Keratinocyte (primary cell): ENCODE measurements at places on chromosomes 7 and 10. TPM values are rescaled to one million over a fixed set of nuclear protein-coding genes. Genes with fewer than 3 reads are reported as not detected.

Gene GIMAP5
- polyA plus RNA-seq: not detected in 3 replicates

Gene CYP3A7
- polyA plus RNA-seq: not detected in 3 replicates

Gene TEX36
- polyA plus RNA-seq: not detected in 3 replicates

Gene ZNF786
- polyA plus RNA-seq: 2.8 to 4.0 TPM (median 3.3 TPM) in 3 replicates

GRCh38 chr7:131919920-131920709, 363.7 kb upstream of the PODXL start:
- no peak overlapping the region for H3K27ac ChIP-seq
- no peaks in the 10 kb centered on the region for H3K36me3 ChIP-seq
- DNase-seq: no peak
- no peak overlapping the region for H3K4me3 ChIP-seq

- H3K27ac ChIP-seq: no peak overlapping the region
- H3K36me3 ChIP-seq: no peaks in the 10 kb centered on the region
- H3K27me3 ChIP-seq: no peaks in the 10 kb centered on the region
- DNase-seq: no peak
- H3K4me3 ChIP-seq: no peak overlapping the region
- H3K4me1 ChIP-seq: no peaks in the 10 kb centered on the region
Measured at GRCh38 chr7:8724080-8724718, 290.8 kb downstream of the NXPH1 start.

DNA sequence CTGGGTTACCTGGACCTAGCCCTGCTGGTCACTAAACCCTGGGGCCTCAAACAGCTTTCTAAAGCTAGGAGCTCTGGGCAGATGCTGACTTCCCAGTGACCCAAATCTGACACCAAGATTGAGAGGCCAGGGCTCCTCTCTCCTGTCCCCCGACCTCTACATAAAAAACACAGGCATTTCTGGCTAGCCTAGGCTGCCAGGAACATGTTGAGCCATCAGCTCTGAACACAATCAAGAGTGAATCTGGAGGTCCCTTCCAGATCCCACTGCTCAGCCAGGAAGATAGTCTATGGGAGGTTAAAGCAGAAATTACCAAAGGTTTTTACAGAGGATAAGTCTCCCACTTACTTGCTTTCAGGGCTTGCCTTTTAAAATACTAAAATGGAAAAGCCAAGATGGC, 22.1 kb upstream of the PDE1C start:
- H3K4me3 ChIP-seq: no peak overlapping the region
- peaks cover 7% of the 10 kb centered on the region for H3K4me1 ChIP-seq
- H3K27me3 ChIP-seq: no peaks in the 10 kb centered on the region
- no peak overlapping the region for H3K27ac ChIP-seq
- no peak for DNase-seq

DNA sequence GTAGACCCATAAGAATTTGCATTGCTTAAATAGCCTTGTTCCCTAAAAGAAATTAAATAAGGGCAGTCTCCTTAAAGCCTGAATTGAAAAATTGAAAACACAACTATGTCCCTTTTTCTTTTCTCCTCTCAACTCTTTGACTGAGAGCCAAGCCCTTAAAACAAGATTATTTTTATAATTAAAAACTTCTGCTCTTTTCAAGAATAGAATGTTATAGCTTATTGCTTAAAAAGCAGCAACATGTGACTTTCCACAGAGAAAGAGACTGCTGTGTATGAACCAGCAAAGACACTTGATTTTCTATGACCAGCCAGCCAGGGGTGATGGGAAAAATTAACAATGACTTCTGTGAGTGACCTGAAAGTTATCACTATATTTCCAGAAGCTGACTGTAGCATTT, 295.2 kb upstream of the CELF2 start:
- H3K4me3 ChIP-seq: no peak overlapping the region
- no peaks in the 10 kb centered on the region for H3K27me3 ChIP-seq
- H3K4me1 ChIP-seq: no peaks in the 10 kb centered on the region
- H3K36me3 ChIP-seq: no peaks in the 10 kb centered on the region

DNA sequence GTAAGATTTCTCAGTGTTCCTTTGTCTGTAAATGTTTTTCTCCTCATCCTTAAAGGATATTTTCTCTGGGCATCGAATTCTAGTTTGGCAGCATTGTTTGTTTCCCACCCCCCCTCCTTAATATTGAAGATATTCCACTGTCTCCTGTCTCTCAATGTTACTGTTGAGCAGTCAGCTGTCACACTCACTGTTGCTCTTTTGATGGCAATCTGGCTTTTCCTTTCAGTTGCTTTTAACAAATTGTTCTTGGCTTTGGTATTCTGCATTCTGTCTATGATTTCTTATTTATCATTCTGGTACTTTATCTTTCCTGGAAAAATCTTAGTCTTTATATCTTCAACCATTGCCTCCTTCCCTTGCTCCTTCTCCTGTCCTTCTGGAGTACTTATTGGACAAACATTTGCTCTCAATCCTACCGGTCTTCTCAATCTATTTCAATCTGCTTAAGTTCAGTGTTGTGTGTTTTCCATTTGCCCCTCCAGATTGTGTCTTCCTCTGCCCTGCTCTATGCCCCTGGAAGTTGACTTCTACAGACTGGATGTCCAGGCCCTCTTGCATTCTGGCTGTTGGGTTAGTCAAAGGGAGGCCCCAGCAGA, 9.3 kb upstream of the GTPBP4 start:
- peaks cover 2% of the 10 kb centered on the region for H3K4me1 ChIP-seq
- no peak overlapping the region for H3K4me3 ChIP-seq
- H3K27ac ChIP-seq: no peak overlapping the region
- DNase-seq: no peak
- no peaks in the 10 kb centered on the region for H3K27me3 ChIP-seq

GRCh38 chr10:13808556-13809391, 222.0 kb downstream of the PRPF18 start:
- no peaks in the 10 kb centered on the region for H3K36me3 ChIP-seq
- H3K27me3 ChIP-seq: no peaks in the 10 kb centered on the region
- H3K27ac ChIP-seq: no peak overlapping the region
- no peak for DNase-seq
- peaks cover 4% of the 10 kb centered on the region for H3K4me1 ChIP-seq
- H3K4me3 ChIP-seq: no peak overlapping the region
